NCI-H1930 (cell line): ENCODE measurements at places on chromosomes 16 and 17.

GRCh38 chr17:46726206-46726605, 92.3 kb downstream of the WNT3 start:
- no peak for DNase-seq

DNA sequence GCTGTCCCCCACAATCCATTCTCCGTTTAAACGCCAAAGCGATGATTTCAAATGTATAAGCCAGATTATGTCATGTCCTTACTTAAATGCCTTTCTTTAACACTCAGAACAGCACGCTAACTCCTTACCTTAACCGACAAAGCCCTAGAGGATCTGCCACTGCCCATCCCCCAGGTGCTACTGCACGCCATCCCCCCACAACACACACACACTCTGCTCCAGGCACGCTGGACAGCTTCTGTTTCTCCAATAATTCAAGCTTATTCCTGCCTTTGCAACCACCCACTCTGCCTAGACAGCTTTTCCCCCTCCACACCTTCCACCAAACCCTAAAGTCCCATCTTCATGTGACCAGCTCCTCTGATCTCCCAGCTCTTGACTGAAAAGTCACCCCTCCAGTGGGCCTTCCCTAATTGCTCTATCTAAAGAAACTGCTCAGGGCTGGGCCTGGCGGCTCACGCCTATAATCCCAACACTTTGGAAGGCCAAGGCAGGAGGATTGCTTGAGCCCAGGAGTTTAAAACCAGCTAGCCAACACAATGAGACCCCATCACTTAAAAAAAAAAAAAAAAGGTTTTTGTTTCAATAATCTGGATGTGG, 38.9 kb upstream of the RPL38 start:
- DNase-seq: no peak

GRCh38 chr16:6560306-6561100, 772.1 kb upstream of the RBFOX1 start:
- DNase-seq: no peak

- no peak for DNase-seq
Measured at GRCh38 chr16:67349172-67349571, 22.6 kb downstream of the LRRC36 start.
